Thoracic aorta (tissue), 2 donors: ENCODE measurements at places on chromosomes 16 and 17. TPM values are rescaled to one million over a fixed set of nuclear protein-coding genes. Genes with fewer than 3 reads are reported as not detected.

The AOC3 gene
- total RNA-seq = 117 TPM

The PYDC1 gene
- total RNA-seq = not detected

DNA sequence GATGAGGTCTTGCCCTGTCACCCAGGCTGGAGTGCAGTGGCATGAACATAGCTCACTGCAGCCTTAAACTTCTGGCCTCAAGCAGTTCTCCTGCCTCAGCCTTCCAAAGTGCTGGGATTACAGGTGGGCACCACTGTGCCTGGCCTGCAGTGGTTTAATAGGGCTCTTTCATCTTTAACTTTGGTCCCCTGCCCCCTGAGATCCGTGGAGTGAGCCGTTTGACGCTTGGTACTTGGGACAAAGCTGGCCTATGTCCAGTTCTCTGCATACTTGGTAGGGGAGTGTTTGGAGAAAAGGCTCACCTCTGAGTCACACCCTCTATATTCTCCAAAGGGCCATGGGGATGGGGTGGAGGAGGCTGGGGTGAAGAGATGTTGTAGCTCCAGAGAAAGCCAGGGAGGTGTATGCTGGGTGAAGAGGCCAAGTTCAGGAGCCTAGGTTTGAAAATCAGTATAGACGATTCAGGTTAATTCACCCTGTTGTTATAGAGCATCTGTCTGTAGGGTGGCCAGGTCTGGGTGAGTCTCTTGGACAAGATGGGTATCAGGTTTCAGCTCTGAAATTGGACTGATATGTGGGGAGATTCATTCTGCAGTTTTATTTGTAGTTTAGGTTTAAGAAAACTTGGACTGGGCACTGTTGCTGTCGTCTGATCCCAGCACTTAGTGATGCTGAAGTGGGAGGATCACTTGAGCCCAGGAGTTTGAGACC is 17.6 kb downstream of the ABCC1 start:
- DNase-seq = no peak

The CDRT15 gene
- total RNA-seq = not detected

- DNase-seq = no peak
Measured at GRCh38 chr17:3803308-3803640, 2.3 kb upstream of the ITGAE start.

The KCNJ2 gene
- total RNA-seq = 2.0 TPM

The GDPD1 gene
- total RNA-seq = 2.0 TPM

DNA sequence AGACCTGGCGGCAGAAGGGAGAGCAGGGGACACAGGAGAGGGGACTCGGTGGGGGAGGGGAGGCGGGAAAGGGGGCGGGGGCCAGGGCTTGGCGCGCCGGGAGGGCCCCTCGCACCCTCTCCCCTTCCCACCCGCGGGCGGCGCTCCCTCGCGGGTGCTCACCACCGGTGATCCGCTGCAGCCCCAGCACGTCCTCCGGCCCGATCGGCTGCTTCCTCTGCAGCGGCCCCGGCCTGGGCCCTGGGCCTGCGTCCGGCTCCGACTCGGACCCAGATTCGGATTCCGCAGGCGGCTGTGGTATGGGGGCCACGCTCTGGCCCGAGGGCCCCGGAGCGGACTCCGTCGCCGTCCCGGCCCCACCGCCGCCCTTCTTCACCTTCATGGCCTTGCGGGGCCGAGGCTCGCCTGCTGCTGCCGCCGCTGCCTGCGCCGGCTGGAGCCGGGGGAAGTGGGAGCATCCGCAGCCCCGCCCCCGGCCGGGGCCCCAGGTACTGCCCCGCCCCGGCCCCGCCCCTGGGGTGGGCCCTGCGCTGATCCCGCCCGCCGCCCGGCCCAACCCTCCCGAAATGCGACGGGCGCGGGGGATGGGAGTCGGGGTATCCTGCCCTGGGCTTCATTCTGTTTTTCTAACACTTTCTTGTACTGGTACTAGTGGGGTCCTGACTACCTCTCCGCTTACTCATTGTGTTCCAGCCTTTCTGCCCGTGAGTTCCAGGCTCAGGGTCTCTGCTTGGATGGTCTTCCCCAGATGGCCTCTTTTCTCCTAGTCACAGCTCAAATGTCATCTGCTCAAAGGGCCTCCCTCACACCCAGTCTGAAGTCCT is at the start of gene UNC119:
UNC119 (minus strand) TSS at position 449 of the 824 bp plus-strand sequence; CDS start at position 382, 67 bp downstream.
- no peak for DNase-seq

- DNase-seq = no peak
Measured at GRCh38 chr17:30248786-30249185, 13.3 kb upstream of the SLC6A4 start.

The RFWD3 gene
- 16.7 TPM for total RNA-seq

GRCh38 chr17:43611230-43611969 is 50.3 kb downstream of the MEOX1 start:
- no peak for DNase-seq

GRCh38 chr16:23976524-23976923 is 140.7 kb downstream of the PRKCB start:
- no peak for DNase-seq

DNA sequence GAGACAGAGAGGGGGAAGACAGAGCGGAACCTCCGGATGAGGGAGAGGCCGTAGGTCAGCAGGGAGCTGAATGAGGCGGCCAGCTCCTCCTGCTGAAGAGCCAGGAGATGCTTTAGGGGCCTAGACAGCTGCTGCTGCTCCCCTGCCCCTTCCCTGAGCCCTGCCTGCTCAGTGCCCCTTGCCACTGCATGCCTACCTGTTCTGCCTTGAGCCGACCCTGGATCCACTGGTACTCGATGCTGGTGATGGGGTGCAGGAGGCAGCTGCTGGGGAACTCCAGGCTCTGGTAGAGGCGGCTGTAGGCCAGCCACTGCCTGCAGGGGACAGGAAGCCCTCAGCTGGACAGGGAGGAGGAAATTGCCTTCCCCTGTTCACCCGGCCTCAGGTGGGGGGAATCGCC is 7.6 kb downstream of the UNC13D start:
- no peak for DNase-seq

GRCh38 chr16:83888672-83889044 is 10.3 kb upstream of the MLYCD start:
- DNase-seq = no peak

The CAPN15 gene
- total RNA-seq = 46.2 TPM

- DNase-seq = no peak
Measured at GRCh38 chr17:82239401-82239925, 10.6 kb downstream of the SLC16A3 start.

DNA sequence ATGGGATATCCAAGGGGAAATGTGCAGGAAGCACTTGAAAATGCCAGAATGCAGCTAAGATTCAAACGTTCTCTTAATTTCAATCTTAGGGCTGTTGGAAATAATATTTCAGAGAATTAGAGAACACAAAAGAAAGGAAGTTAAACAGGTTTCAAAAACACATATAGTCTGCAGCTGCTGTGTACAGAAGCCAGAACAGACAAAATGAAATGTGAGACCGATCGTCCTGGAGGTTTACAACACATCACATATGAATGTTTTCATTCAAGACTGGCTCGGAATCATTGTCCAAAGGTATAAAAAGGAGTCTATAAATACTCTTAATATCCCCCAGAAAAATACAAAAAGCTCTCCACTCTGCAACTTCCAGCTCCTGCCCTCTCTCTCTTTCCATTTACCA is 14.3 kb downstream of the CYTH1 start:
- DNase-seq = no peak

DNA sequence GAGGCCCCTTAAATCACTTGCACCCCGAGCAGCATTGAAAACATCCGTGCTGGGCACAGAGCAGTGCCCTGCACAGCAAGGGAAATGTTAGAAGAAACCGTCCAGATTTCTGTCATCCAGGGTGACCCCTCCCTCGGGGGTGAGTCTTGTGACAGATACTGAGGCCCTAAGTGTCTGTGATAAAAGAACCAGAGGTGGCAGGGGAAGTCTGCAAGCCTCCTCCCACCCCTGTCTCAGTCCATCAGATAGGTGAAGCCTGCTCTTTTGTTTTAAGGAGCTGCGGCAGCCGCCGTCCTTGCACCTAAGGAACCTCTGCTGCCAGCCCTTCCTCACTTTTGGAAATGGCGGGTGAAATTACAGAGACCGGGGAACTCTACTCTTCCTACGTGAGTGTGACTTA is 845 bp upstream of the NAT9 start:
- DNase-seq = no peak

GRCh38 chr16:18809165-18809564 is 7.8 kb upstream of the ARL6IP1 start:
- DNase-seq = no peak

DNA sequence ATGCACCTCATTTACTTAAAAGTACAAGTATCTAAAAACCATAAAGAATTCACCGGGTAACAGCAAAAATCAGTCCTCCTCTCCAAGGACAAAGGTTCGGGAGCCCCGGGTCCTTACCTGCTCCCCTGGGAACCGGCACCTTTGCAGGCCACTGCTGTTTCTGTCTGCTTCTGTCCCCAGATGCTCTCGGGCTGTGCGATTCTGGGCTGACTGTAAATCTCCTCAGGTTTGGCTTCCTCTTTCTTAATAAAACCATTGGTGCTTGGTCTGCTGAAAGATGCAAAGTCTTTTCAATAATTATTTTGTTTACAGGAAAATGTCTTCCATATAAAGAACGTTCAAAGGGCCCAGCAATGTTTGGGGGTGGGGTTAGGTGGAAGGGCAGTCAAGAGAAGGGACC is 63.9 kb downstream of the MARCHF10 start:
- no peak for DNase-seq

DNA sequence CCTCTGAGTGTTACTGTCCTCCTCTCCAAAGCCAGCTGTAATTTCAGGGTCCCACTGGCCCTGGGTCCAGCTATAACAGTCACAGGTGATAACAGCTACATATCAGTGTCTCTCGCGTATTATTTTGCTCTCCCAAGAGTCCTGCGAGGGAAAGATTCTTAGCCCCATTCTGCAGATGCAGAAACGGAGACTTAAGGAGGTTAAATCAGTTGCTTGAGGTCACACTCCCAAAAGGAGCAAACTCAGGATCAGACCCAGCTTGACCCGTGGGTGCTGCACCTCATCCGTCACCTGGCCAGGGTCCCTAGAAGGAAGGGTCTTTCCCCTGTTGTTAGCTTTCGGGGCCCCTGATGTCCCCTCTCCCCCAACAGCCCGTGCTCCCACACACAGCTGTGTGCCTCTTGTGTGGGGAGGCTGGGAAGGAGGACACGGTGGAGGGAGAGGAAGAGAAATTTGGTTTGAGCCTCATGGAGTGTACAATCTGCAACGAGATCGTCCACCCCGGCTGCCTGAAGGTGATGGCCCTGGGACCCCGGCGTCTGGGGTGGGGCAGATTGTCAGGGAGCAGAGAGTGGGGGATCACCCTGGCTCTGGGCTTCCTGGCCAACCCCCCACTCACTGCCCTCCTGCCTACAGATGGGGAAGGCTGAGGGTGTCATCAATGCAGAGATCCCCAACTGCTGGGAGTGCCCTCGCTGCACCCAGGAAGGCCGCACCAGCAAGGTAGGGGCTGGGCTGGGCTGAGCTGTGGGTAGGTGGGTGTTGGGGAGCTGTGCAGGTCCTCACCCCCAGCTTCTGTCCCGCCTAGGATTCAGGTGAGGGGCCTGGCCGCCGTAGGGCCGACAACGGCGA is 3.8 kb downstream of the FBXL19 start:
- no peak for DNase-seq

The CD300LG gene
- 3.2 TPM for total RNA-seq

DNA sequence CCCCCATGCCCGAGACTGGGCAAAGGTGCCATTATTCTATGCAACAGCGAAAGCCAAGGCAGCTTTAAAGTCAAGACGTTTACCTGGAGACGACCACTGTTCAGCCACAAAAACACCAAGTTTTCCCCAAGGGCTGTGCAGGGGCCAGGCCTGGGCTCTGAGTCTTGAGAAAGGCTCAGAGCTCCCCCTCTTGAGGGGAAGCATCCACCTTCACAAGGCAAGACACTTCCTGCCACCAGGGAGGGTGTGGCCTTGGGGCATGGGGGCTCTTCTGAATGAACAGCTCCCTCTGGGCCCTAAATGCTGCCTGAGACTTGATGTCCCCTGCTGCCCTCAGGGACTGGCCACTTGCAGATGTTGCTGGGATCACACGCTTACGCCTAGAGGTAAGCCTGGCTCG is 26.5 kb downstream of the PDIA2 start:
- no peak for DNase-seq

- DNase-seq = no peak
Measured at GRCh38 chr16:19283637-19284036, 1.9 kb upstream of the CLEC19A start.

- no peak for DNase-seq
Measured at GRCh38 chr17:27568811-27569210, 62.2 kb upstream of the LGALS9 start.

The EFNB3 gene
- not detected for total RNA-seq

DNA sequence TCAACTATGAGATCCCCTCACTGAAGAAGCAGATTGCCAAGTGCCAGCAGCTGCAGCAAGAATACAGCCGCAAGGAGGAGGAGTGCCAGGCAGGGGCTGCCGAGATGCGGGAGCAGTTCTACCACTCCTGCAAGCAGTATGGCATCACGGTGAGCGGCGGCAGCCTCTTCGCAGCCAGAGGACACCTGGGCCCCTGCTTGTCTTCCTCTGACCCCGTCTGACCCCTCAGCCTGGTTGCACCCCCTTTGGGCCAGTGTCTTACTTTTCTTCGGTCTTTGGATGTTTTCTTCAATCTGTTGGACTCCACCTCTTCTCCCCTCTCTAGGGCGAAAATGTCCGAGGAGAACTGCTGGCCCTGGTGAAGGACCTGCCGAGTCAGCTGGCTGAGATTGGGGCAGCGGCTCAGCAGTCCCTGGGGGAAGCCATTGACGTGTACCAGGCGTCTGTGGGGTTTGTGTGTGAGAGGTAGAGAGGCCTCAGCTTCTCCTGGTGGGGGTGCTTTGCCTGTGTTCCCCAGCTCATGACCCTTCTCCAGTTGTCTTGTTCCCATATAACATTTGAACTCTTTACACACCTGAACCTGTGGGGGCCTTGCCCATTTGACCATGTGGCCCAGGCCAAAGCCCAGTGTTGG is 4.4 kb downstream of the CDK5RAP3 start:
- DNase-seq = no peak
